CD4-positive, alpha-beta T cell treated with Interleukin-21 for 1 hour (primary cell): ENCODE measurements at places on chromosomes 3 and 15.

- DNase-seq = no peak
Observed at GRCh38 chr3:45312836-45313493, 75.4 kb upstream of the LARS2 start.

DNA sequence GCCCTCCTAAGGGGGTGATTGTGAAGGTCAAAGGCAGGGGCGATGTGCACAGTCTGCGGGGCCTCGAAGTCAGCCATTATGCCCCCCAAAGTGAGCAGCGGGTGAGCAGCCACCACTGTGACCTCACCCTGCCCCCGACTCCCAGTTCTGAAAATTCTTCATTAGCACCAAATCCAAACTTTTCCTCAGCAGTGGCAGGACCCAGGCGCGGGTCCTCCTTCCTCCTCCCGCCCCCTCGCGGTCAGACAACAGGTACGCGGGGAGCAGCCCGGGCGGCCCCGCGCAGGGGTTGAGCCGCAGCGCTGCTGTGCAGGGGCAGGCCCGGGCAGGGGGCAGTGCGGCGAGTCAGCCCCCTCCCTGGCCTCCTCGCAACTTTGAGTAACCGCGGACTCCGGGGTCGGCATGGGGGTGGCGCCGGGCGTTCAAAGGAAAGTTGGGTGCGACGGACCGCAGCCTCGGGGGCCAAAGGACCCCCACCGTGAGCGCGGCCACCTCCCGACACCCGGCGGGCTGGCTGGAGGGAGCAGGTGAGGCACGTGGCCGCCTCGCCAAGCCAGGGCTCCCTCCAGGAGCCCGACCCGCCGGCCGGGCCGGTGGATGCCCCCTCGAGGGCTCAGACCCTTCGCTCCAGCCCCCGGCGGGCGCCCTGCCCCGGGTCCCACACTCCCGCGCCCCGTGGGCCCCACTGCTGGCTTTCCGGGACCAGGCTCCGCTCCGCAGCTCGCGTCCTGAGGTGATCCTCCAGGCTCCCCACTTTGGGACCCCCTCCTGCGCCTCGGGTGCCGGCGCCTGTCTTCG is 49.4 kb upstream of the CCDC174 start:
- no peak for DNase-seq

- DNase-seq = no peak
Observed at GRCh38 chr3:71530903-71531530, 52.5 kb downstream of the FOXP1 start.

DNA sequence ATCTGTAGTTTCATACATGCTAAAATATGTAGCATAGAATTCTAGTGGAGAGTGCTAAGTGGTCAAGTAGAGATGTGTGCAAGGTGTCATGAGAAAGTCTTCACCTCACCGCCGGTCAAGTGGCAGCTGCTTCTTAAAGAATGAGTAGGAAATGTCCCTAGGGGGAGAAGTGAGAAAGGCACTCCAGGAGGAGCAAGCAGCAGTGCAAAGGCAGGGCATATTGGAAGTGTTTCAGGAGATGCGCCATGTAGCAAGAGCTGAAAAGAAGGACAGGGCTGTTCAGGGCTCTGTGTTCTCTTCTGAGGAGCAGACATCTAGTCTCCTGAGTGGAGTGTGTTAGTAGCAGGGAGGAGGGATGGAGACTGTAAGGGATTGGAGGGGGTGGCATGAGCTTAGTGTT is 312.4 kb upstream of the SEMA6D start:
- no peak for DNase-seq

- DNase-seq = no peak
Observed at GRCh38 chr3:71269906-71270305, 313.6 kb downstream of the FOXP1 start.

DNA sequence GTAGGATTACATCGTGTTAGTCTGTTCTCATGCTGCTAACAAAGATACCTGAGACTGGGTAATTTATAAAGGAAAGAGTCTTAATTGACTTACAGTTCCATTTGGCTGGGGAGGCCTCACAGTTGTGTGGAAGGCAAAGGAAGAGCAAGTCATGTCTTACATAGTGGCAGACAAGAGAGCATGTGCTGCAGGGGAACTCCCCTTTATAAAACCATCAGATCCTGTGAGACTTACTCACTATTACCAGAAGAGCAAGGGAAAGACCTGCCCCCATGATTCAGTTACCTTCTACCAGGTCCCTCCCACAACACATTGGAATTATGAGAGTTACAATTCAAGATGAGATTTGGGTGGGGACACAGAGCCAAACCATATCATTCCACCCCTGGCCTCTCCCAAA is 3.4 kb downstream of the SLC25A26 start:
- no peak for DNase-seq

GRCh38 chr3:172115787-172116186 is 76.4 kb downstream of the FNDC3B start:
- DNase-seq = no peak

GRCh38 chr3:134361162-134361835 is 12.9 kb downstream of the AMOTL2 start:
- no peak for DNase-seq

- no peak for DNase-seq
Observed at GRCh38 chr15:81092559-81092902, 41.5 kb upstream of the CFAP161 start.

GRCh38 chr15:99120050-99120777 is 15.3 kb downstream of the SYNM start:
- no peak for DNase-seq

GRCh38 chr3:187725653-187726370 is 19.5 kb downstream of the BCL6 start:
- DNase-seq = no peak

GRCh38 chr3:43289841-43290470 is 3.6 kb downstream of the SNRK start:
- no peak for DNase-seq

- DNase-seq = no peak
Observed at GRCh38 chr15:69979783-69980182, 117.9 kb downstream of the TLE3 start.

DNA sequence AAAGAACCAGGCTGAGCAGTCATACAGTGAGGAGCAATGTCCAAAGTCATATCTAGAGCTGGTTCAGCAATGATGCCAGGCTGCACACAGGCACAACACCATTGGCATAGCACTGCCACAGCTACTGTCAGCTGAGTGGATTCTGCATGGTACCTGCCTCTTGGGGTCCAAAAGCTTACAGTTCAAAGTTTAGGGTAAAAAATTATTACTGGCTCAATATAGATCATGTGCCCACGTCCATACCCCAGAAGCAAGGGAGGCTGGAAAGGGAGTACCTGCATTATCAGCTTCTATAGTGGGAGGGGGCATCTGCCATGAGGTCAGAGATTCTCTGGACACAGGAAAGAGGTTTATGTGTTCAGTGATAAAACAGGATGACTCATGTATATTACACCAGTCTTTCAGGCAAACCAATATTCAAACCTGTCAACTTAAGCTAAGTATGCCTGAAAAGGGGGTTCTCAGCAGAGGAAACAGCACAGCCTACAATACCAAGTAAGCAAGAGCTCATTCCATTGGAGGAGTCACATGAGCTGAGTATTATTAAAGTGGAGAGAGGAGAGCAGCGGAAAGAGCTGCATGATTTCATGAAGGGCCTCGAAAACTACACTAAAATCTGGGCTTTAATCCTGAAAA is 99.0 kb downstream of the ANO10 start:
- no peak for DNase-seq

DNA sequence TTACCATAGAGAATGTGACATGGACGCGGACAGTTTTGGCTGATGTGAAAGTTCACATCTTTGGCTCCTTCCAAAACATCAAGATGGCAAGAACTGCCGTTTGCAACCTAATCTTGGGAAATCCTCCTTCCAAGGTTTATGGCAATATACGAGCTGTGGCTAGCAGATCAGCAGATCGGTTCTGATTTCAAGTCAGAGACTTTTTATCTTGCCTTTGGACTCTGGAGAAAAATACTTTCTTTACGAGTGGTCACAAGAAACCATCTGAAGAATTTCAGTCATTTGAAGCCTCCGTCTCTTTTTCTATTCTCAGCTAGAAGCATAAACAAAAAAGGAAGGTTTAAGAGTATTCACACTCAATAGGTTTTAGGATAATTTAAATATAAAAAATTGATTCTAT is 153.5 kb upstream of the MEIS2 start:
- DNase-seq = no peak

GRCh38 chr3:190618330-190619030 is 104.6 kb downstream of the IL1RAP start:
- no peak for DNase-seq

DNA sequence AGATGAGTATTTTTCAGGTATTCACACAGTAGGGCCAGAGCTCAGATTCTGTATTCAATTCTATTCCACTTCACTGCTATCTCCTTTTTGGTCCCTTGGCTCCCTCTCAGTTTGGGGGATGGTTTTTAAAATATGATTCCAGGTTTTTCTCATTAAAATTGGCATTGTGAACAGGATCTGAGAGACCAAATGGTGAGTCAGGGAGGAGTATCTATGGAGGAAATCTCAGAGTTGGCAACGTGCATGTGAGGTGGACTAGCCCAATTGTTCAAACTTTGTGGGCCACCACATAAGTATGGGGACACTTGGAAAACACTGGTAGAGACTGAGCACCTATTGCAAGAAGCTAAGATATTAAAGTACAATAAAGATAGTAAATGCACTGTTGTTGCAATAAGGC is 53.9 kb upstream of the TTC14 start:
- DNase-seq = no peak

DNA sequence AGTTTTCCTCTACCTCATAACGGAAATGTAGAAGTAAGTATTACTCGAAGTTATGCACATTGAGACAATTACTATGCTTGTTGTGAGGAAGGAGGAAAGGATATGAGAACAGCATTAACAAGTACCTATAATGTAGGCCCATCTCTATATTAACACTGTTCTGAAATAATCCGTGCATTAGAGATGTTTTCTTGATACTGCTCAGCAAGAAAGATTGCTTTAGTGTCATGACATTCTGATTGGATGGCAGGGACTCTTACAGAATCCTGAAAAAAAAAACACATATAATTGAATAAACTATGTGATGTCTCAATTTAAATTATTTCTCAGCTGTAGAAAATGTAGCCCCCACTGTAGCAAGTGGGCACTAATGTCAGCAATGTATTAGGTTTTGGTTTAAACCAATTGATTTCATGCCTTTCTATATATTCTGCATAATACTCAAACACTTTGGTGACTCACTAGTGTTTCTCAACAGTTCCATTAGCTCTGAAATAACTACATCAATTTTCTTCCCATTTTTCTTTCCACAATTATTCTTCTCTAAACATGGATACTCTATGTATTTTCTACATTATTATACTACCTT is 598.3 kb upstream of the BCHE start:
- no peak for DNase-seq

GRCh38 chr3:73448761-73449301 is 175.9 kb downstream of the PDZRN3 start:
- no peak for DNase-seq

- no peak for DNase-seq
Observed at GRCh38 chr3:113668015-113668414, 28.4 kb downstream of the USF3 start.

- DNase-seq = no peak
Observed at GRCh38 chr3:126153695-126154360, 26.6 kb downstream of the ALDH1L1 start.

- DNase-seq = no peak
Observed at GRCh38 chr3:171127611-171128010, 101.1 kb upstream of the SLC2A2 start.

DNA sequence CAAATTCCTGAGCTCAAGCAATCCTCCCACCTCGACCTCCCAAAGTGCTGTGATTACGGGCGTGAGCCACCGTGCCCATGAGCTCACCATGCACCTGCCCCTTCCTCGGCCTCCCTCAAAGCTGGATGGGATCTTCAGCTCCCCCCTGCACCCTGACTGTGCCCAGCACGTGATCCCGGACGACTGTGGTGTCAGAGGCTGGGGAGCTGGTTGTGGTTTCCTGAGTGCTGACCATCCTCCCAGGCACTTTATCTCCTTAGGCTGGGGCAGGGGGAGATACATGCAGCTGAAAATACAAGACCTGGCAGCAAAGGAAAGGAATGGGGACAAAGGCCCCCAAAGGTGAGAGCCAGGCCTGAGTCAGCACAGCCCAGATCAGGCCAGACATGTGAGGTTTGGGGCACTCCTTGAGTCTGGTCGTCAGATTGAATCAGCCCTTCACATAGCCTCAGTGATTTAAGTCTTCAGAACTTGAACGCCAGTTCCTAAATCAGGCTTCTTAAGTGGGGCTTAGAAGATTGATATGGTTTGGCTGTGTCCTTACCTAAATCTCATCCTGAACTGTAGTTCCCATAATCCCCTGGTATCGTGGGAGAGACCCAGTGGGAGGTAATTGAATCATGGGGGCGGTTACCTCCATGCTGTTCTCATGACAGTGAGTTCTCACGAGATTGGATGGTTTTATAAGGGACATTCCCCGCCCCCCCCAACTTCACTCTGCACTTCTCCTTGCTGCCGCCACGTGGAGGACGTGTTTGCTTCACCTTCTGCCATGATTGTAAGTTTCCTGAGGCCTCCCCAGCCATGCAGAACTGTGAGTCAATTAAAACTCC is 35.8 kb downstream of the PRKCD start:
- DNase-seq = peak; percentile 53

- no peak for DNase-seq
Observed at GRCh38 chr3:37619568-37619967, 242.1 kb upstream of the CTDSPL start.

- no peak for DNase-seq
Observed at GRCh38 chr3:135853981-135854380, 111.5 kb upstream of the PPP2R3A start.

- DNase-seq = no peak
Observed at GRCh38 chr3:107142786-107143575, 234.3 kb upstream of the CCDC54 start.

- no peak for DNase-seq
Observed at GRCh38 chr3:72379500-72380187, 468.6 kb downstream of the SHQ1 start.

GRCh38 chr3:43515970-43516635 is 105.7 kb downstream of the ANO10 start:
- no peak for DNase-seq
